ENCODE measurements at places on chromosomes 7 and 10.

- no peak for DNase-seq
- H3K4me1 ChIP-seq, result no peaks in the 10 kb centered on the region
- H3K36me3 ChIP-seq, result no peaks in the 10 kb centered on the region
- H3K27me3 ChIP-seq, result no peaks in the 10 kb centered on the region
- no peak overlapping the region for H3K4me3 ChIP-seq
These were observed 199.3 kb upstream of the AUTS2 start for GRCh38 chr7:69398986-69399385.

DNA sequence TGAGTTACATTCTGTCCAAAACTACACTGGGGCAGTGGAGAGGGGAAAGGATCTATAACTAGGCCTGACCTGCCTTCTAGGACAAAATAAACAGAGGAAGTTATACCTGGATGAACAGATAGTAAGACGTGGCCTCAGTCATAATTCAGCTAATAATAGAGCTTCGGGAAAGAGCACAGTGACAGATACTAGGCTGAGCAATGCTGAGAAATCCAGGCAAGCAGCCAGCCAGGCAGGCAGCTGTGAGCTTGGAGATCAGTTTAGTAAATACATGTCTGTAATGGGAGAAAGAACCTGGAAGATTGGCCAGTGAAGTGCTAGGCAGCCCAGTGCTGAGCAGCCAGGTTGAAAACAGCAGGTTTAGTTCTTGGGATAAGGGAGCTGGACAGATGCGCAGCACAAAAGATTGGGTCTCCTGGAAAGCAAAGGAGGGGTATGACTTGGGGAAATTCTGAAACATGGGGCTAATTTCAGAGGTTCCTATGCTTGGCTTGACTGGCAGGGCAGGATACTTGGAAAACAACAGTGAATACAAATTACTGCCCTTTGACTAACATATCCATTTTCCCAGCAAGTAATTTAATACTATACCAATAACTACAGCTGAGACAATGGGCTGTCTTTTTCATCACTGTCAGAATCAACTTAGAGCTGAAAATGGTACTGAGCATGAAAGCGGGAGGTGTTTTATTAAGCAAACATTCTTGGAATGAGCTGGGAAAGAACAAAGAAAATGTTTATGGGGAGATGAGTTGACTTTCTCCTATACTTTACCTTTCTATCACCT lies 140.8 kb downstream of the DGKB start:
- H3K27me3 ChIP-seq, result no peaks in the 10 kb centered on the region
- no peaks in the 10 kb centered on the region for H3K36me3 ChIP-seq
- H3K27ac ChIP-seq, result no peak overlapping the region
- no peak overlapping the region for H3K4me3 ChIP-seq
- no peaks in the 10 kb centered on the region for H3K4me1 ChIP-seq
- DNase-seq, result no peak

GRCh38 chr7:81611040-81611439 lies 158.8 kb downstream of the HGF start:
- H3K27me3 ChIP-seq, result no peaks in the 10 kb centered on the region
- H3K36me3 ChIP-seq, result no peaks in the 10 kb centered on the region
- H3K27ac ChIP-seq, result no peak overlapping the region
- H3K4me3 ChIP-seq, result no peak overlapping the region

- no peak overlapping the region for H3K27ac ChIP-seq
- no peaks in the 10 kb centered on the region for H3K36me3 ChIP-seq
- DNase-seq, result no peak
- H3K4me3 ChIP-seq, result no peak overlapping the region
These were observed 160.6 kb downstream of the ADARB2 start for GRCh38 chr10:1576467-1577372.

GRCh38 chr7:157554393-157555238 lies 217.8 kb downstream of the DNAJB6 start:
- no peaks in the 10 kb centered on the region for H3K27me3 ChIP-seq
- H3K4me3 ChIP-seq, result no peak overlapping the region
- DNase-seq, result peak; percentile 24
- H3K4me1 ChIP-seq, result no peaks in the 10 kb centered on the region
- no peaks in the 10 kb centered on the region for H3K36me3 ChIP-seq

- no peaks in the 10 kb centered on the region for H3K27me3 ChIP-seq
- H3K4me1 ChIP-seq, result peaks cover 10% of the 10 kb centered on the region
- DNase-seq, result peak; percentile 73
- H3K4me3 ChIP-seq, result peak overlapping the region; percentile 68
- H3K27ac ChIP-seq, result no peak overlapping the region
- no peaks in the 10 kb centered on the region for H3K36me3 ChIP-seq
These were observed 8.4 kb upstream of the RBM28 start for GRCh38 chr7:128352153-128352537.

DNA sequence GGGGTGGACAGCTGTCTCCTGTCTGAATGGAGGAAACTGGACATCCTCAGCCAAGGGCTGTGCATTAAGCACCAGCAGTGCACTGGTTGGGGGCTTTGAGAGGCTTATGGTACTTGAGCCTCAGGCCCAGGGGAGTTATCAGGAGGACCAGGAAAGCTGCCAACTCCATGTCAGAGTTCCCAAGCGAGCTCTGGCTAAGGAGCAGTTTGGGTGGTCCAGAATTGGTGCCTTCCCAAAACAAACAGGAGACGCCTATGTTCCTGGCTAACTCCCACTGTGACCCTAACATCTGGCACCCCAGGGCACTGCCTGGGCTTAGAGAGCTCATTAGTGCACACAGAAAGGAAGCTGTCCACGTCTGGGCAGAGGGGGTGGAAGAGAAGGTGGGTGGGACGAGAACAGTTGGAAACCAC lies 408.6 kb upstream of the NPVF start:
- H3K27ac ChIP-seq, result peak overlapping the region; percentile 23
- DNase-seq, result no peak
- peaks cover 22% of the 10 kb centered on the region for H3K4me1 ChIP-seq
- H3K27me3 ChIP-seq, result no peaks in the 10 kb centered on the region
- H3K36me3 ChIP-seq, result no peaks in the 10 kb centered on the region

- peak overlapping the region; percentile 35 for H3K27ac ChIP-seq
- H3K27me3 ChIP-seq, result no peaks in the 10 kb centered on the region
- H3K4me3 ChIP-seq, result no peak overlapping the region
- no peak for DNase-seq
- H3K4me1 ChIP-seq, result peaks cover 2% of the 10 kb centered on the region
- no peaks in the 10 kb centered on the region for H3K36me3 ChIP-seq
These were observed 21.8 kb downstream of the AKR1E2 start for GRCh38 chr10:4847561-4848355.

DNA sequence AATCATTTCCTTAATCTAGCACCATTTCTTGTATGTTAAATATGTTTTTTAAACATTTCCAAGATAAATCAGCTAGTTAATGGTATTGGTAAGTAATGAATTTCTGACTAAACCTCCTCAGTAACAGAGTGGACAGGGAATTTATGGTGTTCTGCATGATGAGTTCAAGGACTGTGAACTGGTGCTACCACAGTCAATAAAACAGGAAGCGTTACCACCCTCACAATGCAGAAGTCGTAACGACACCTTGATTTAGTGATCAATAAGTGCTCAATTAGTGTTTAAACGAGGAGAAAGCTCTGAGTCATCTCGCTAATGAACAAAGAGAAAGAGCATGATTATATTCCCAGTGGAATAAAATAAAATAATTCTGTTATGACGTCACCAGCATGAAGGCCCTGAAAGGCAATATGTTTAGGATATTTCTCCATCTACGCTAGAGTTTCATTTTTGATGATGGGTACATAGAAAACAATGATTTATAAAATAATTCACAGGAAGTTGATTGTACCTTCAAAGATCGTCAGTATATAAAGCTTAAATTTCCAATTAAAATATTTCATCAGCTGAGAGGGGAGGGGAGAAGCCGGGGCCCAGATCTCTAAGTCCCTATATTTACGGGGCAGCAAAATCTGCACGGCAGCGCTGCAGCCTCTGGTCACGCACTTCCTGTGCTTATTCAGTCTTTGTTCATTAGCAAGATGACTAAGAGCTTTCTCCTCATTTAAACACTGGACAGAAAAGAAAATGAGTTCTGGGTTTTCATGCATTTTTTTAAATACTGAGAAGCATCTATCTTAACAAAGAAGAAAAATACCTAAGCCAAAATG lies 400.5 kb downstream of the PTPRN2 start:
- no peak for DNase-seq
- no peak overlapping the region for H3K4me3 ChIP-seq
- no peaks in the 10 kb centered on the region for H3K27me3 ChIP-seq
- H3K4me1 ChIP-seq, result no peaks in the 10 kb centered on the region

GRCh38 chr7:80873140-80873539 lies 45.7 kb downstream of the SEMA3C start:
- no peak overlapping the region for H3K27ac ChIP-seq
- no peak overlapping the region for H3K4me3 ChIP-seq
- H3K36me3 ChIP-seq, result no peaks in the 10 kb centered on the region
- no peaks in the 10 kb centered on the region for H3K27me3 ChIP-seq
- DNase-seq, result no peak

DNA sequence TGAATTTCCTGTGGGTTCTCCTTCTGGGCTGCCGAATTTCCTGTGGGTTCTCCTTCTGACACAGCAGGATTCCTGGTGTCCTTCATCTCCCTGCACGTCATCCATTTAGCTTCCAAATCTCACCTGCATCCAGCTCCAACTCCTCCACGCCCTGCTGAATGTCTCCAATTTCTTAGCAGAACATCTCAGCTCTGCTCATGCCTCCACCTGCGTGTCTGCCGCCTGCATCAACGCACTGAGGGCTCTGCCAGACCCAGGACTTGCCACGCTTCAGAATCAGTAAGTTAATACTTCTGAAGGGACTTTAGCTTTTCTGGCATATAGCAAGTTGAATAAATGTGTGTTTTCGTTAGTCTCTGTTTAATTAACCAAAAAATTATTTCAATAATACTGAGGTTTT lies 31.1 kb upstream of the VIPR2 start:
- no peaks in the 10 kb centered on the region for H3K27me3 ChIP-seq
- no peak for DNase-seq
- H3K4me3 ChIP-seq, result no peak overlapping the region
- no peaks in the 10 kb centered on the region for H3K4me1 ChIP-seq
- no peak overlapping the region for H3K27ac ChIP-seq

- DNase-seq, result no peak
- H3K27ac ChIP-seq, result no peak overlapping the region
- peaks cover 41% of the 10 kb centered on the region for H3K36me3 ChIP-seq
- H3K4me3 ChIP-seq, result no peak overlapping the region
- H3K4me1 ChIP-seq, result peaks cover 6% of the 10 kb centered on the region
These were observed 77.2 kb upstream of the TNRC18 start for GRCh38 chr7:5500777-5501350.

- H3K4me3 ChIP-seq, result no peak overlapping the region
- H3K27ac ChIP-seq, result no peak overlapping the region
- H3K4me1 ChIP-seq, result no peaks in the 10 kb centered on the region
- H3K36me3 ChIP-seq, result no peaks in the 10 kb centered on the region
These were observed 203.9 kb upstream of the NEBL start for GRCh38 chr10:21100871-21101514.

- no peaks in the 10 kb centered on the region for H3K36me3 ChIP-seq
- no peak for DNase-seq
- no peak overlapping the region for H3K4me3 ChIP-seq
- H3K27me3 ChIP-seq, result no peaks in the 10 kb centered on the region
- no peak overlapping the region for H3K27ac ChIP-seq
These were observed 47.4 kb downstream of the SGMS1 start for GRCh38 chr10:50576245-50576815.

GRCh38 chr7:98168181-98168903 lies 42.9 kb upstream of the BHLHA15 start:
- no peak overlapping the region for H3K4me3 ChIP-seq
- no peaks in the 10 kb centered on the region for H3K27me3 ChIP-seq
- no peaks in the 10 kb centered on the region for H3K4me1 ChIP-seq
- peaks cover 10% of the 10 kb centered on the region for H3K36me3 ChIP-seq
- DNase-seq, result no peak

GRCh38 chr7:113402005-113402404 lies 283.7 kb upstream of the SMIM30 start:
- H3K4me3 ChIP-seq, result no peak overlapping the region
- no peaks in the 10 kb centered on the region for H3K27me3 ChIP-seq
- no peaks in the 10 kb centered on the region for H3K36me3 ChIP-seq
- DNase-seq, result no peak

DNA sequence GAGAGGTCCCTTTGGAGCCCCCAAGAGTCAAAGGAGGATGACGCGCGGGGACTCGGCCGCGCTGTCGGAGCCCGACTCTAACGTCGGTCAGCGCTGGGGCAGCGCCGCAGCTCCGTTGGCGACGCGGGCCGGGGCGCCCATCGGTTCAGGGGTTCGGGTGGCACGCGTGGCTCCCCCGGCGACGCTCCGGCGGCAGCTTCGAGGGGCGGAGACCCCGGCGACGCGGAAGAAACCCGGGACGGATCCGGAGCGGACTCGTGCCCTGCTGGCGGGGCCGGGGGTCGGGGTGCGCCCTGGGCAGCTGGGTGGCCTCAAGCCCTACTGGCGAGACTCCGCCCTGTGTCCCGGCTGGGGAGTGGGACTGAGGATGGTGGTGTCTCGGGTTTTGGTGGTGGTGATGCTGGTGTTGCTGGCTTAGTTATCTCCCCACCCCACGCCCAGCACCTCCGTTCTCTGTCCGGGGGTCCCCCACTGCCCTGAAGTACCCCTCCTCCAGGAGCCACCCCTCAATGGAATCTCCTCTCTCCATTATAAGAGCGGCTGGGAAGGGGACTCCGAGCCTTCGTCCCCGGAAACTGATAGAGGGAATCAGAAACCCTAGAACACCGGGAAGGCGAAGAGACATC lies at the start of gene NAT16:
NAT16 (minus strand) TSS at position 164 of the 626 bp plus-strand sequence. CDS start 5,486 bp downstream, outside the sequence.
- no peak within 1 kb of the TSS for H3K27ac ChIP-seq
- peaks cover 14% of the 10 kb centered on the region for H3K27me3 ChIP-seq
- H3K36me3 ChIP-seq, result no peaks in the 10 kb centered on the region
- no peak within 1 kb of the TSS for H3K4me3 ChIP-seq
- H3K4me1 ChIP-seq, result no peaks in the 10 kb centered on the region

- no peak overlapping the region for H3K4me3 ChIP-seq
- DNase-seq, result no peak
- no peaks in the 10 kb centered on the region for H3K36me3 ChIP-seq
These were observed 700.9 kb downstream of the GRID1 start for GRCh38 chr10:85665681-85666080.

DNA sequence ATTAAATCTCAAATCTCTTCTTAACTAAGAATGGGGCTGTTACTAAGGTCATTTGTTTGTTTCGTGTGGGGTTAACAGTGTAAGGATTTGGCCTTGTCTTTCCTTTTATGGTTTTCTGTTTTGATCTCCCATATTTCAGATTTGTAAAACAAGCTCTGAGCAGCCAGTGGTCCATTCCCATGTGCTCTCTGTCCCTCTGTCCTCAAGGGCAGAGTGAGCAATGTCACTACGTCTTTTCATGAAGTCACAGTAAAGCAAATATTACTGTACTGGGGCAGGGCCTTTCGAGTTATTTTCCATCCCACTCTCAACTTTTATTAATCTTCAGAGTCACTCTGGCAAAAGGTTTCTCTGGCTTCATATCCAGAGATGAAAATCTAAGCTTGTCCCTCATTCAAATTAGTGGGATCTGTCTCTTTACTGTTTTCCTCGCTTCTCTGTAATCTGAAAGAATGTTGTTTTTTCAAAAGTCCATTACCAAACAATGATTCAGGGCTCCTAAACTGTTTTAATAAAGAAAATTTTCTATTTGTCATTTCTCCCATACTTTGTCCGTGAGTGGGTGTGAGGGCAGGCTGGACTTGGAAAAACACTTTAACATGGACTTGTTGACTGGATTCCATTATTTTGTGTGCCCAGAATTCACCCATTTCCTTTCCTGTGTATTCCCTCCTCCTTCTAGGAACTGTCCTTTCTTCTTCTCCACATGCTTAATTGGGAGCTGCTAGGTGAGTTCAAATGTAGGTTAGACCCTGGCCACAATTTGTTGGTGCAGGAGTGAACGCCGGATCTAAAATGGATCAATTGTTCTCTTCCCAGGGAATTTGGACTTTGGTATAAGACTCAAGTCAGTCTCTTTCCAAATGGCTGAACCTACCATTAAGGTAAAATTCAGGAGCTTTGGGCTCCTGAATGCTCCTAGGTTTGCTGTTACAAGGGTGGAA lies 42.1 kb upstream of the NAMPT start:
- peak overlapping the region; percentile 71 for H3K27ac ChIP-seq
- H3K27me3 ChIP-seq, result no peaks in the 10 kb centered on the region
- H3K4me3 ChIP-seq, result no peak overlapping the region
- H3K4me1 ChIP-seq, result peaks cover 10% of the 10 kb centered on the region
- H3K36me3 ChIP-seq, result no peaks in the 10 kb centered on the region
- DNase-seq, result no peak

Data from ascending aorta (tissue), 2 donors.